ENCODE measurements at places on chromosomes 1 and 21.

GRCh38 chr1:235002706-235003300 is 125.8 kb downstream of the TOMM20 start:
- DNase-seq: no peak

GRCh38 chr1:193367863-193368262 is 181.4 kb upstream of the B3GALT2 start:
- DNase-seq: no peak

GRCh38 chr1:87723193-87723592 is 394.5 kb downstream of the LMO4 start:
- peak; percentile 56 for DNase-seq

DNA sequence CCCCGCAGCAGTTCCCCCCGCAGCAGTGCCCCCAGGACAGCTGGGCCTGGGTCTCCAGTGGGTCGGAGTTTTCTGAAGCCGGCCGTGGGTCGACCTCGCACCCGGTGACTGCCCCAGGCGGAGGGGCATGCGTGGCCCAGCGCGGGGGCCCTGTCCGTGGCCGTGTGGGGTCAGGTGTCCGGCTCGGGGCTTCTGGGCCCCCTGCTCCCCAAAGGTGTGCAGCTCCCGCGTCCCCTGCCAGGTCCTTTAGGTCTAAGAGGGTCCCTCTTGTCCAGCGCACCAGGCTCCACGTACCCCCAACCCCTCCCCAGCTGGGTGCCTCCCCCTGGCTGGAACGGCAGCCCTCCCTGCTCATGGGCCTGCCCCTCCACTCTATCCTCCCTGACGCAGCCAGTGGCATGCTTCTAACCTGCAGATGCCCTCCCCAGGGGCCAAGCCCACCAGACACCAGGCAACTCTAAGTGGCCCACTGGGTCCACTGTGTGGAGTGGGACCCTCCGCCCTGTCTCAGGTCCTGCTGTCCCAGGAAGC is 5.9 kb upstream of the HES4 start:
- no peak for DNase-seq

GRCh38 chr1:143748906-143749305 is 222.9 kb downstream of the FAM72C start:
- DNase-seq: no peak
